GM12891 (cell line): ENCODE measurements at places on chromosomes 1 and 21.

DNA sequence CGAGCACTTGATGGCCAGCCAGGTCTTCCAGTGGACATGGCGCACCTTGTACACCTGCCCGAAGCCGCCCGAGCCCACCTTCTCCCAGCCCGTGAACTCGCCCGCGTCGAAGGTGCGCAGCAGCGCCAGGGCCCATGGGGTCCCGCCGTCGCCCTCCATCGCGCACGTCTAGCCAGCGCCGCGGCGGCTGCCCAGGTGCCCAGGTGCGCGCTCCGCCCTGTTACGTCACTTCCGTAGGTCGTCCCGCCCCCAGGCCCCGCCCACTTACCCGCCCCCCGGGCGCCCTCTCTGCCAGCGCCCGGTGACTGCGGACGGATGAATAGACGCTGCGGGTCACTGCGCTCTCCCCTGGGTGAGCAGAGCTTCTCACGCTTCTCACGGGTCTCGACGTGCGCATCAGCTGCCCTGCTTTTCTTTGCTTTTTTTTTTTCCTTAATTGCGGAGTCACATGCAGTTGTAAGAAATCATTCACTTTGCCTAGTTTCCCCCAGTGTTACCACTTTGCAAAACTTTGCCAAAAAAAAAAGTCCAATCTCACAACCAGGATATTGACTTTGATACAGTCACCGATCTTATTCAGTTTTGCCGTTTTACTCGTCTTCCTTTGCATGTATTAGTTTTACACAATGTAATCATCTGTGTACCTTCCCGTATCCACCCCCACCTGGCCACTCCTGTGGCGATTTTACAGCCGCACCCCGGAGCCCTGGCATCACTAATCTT lies at the start of gene RIPK4:
Gene RIPK4, minus strand, starts transcription at position 170 of the 723 bp plus-strand sequence. Its CDS starts 11 bp downstream, at position 159.
- peak; percentile 70 for DNase-seq

- no peak for DNase-seq
Measured at GRCh38 chr1:8745749-8746390, 71.6 kb downstream of the RERE start.

- DNase-seq, result no peak
Measured at GRCh38 chr1:15160626-15161025, 7.1 kb downstream of the TMEM51 start.

- no peak for DNase-seq
Measured at GRCh38 chr1:233805786-233806185, 98.7 kb upstream of the SLC35F3 start.

DNA sequence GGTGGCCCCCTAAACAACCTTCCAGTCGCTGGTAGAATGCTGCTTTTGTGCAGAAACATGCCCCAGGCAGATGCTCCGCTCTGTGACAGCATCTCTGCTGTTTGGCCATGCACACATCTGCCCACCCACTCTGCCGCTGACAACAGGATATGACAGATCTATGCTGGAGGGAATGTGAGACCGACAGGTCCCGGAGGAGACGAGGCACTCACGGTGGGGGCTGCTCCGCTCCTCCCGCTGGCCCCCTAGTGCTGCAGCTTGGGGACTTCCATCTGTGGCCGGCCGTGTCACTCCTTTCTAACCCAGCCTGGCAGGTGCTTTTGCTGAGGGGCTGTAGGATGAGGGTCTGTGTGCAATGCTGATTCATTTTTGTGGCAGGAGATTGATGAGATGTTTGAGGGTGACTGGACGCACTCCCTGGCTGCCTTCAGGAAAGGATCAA lies 49.1 kb upstream of the DMRTB1 start:
- DNase-seq, result no peak

- DNase-seq, result no peak
Measured at GRCh38 chr1:168360151-168361021, 79.7 kb downstream of the TBX19 start.

DNA sequence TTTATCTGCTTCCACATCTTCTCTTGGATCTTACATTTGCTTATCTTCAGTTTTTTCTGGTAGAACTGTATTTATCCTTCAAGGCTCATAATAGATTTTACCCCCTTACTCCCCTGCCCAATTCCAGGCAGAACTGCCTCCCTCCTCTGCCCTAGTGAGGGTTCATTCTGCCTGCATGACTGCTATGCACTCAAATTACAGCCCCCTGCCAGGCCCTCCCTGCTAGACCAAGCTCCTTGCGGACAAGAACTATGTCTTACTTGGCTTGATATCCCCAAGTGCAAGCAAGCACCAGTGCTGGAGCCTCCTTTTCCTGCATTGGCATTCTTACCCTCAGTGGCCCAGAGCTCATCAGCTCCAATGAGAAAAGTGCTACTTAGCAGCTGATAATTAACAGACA lies 18.1 kb downstream of the MAPKAPK2 start:
- no peak for DNase-seq

- DNase-seq, result no peak
Measured at GRCh38 chr1:39859859-39860812, 23.2 kb downstream of the TRIT1 start.

GRCh38 chr1:160641323-160642280 lies 5.2 kb downstream of the SLAMF1 start:
- DNase-seq, result no peak

GRCh38 chr1:228873709-228874108 lies 138.4 kb downstream of the RHOU start:
- no peak for DNase-seq

DNA sequence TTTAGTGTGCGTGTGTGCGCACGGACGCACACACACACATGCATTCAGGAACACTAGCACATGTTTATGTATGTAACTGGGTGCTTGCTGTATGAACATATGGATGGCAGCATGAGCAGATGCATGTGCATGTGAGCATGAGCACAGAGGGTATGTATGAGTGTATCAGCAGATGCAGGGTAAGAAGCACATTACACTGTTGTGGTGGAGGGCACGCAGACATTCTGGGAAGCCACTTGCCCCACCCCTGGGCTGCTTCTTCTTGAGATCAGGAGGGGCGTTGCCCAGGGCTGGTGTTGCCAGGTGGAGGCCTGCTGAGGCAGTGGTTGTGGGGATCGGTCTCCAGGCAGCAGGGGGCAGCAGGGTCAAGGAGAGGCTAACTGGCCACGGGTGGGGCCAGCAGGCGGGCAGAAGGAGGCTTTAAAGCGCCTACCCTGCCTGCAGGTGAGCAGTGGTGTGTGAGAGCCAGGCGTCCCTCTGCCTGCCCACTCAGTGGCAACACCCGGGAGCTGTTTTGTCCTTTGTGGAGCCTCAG lies 3.9 kb upstream of the P3R3URF start:
- DNase-seq, result no peak

- DNase-seq, result peak; percentile 9
Measured at GRCh38 chr1:185526344-185527307, 207.6 kb upstream of the HMCN1 start.

GRCh38 chr1:56585985-56586384 lies 6.6 kb upstream of the PLPP3 start:
- DNase-seq, result no peak

DNA sequence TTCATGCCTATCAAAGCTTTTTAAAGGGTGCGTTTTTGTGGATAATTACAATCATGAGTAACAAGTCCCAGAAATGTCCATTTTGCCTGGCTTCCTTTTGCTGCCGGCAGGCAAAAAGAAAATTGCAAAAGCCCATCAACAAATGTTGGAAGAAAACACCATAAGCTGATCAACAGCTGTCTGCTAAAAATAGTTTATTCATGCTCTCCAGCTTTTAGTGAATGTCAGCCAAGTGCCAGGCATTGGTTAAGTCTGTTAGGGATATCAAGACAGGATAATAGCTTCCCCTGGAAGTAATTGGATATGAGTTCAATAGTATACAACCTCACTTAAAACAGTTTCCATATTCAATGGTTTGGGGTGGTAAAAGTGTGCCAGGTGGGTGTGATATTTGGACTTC lies 13.6 kb upstream of the AGMAT start:
- no peak for DNase-seq

DNA sequence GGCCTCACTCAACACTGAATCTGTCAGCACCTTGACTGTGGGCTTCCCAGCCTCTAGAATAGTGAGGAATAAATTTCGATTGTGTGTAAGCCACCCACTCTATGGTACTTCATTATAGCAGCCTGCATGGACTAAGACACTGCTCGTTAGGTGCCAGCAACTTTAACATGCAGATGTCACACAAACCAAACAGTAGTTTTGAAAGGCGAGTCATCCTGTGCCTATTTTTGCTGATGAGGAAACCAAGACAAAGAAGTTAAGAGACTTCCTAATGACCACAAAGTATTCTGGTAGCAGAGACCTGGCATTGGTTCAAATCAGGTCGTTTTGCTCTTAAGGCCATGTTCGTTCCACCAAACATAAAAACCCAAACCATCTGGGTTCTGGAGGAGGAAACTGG lies 42.9 kb downstream of the BATF3 start:
- DNase-seq, result no peak

- no peak for DNase-seq
Measured at GRCh38 chr1:63277195-63278192, 44.9 kb upstream of the FOXD3 start.

- DNase-seq, result no peak
Measured at GRCh38 chr1:241311056-241311746, 45.8 kb downstream of the RGS7 start.

- DNase-seq, result no peak
Measured at GRCh38 chr1:100661176-100661575, 58.4 kb upstream of the VCAM1 start.

- DNase-seq, result no peak
Measured at GRCh38 chr1:51014878-51015277, 44.8 kb downstream of the CDKN2C start.

- DNase-seq, result no peak
Measured at GRCh38 chr1:43541141-43541540, 10.5 kb downstream of the PTPRF start.

- no peak for DNase-seq
Measured at GRCh38 chr1:93585059-93585966, 96.3 kb downstream of the BCAR3 start.

DNA sequence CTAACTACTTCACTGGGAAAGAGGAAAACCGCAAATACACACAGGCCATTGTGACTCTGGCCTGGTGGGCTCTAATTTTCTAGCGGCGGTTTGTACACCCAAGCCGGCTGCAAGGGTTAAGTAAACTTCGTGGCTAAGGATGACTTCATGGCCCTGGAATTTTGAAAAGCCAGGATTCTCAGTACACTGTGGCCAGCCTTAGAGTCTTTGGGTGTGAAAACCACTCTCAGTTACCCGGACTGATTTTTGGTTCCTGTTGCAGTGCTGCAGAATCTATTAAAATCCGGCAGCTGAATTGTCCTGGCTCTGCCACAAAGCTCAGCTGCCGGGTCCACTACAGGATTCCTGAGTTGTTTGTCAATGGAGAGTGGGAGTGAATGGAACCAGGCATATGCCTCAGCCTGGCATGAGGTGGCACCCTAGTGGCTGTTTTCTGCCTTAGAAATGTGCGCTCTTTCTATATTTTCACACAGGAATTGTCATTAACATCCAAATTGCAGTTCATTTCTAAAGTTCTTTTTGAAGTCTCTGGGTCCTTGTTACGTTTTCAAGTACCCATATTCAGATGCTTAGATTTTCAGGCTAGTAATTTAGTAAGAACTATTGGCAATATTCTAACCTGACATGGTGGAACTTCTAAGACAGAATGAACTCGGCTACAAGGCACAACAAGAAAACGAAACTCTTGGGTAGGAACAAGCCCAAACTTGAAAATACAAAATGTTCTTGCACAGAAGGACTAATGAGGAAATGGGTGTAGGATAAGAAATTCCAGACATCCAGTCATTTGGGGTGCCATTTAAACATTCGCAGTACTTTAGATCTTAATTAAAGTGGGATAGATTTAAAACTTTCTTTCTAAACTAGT lies 255.9 kb downstream of the NFIA start:
- DNase-seq, result no peak

- DNase-seq, result no peak
Measured at GRCh38 chr1:237239248-237239647, 197.3 kb downstream of the RYR2 start.

DNA sequence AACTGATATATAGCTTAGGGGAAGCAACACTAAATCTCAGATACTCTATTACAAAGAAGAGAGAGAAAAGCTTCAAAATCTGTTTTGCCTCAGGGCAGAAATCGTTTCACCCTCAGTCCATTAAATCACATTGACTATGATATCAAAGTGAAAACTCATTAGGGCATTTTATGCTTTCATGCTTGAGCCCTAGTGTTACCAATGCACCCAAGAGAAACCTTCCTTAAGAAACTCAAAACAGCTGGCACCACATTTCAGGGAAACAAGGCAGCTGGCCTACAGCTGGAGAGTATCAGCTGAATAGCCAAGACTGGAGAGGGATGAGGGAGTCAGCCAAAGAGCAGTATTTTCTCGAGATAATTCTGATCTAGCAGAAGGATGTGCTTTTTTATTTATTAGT lies 14.9 kb downstream of the COLGALT2 start:
- DNase-seq, result no peak

DNA sequence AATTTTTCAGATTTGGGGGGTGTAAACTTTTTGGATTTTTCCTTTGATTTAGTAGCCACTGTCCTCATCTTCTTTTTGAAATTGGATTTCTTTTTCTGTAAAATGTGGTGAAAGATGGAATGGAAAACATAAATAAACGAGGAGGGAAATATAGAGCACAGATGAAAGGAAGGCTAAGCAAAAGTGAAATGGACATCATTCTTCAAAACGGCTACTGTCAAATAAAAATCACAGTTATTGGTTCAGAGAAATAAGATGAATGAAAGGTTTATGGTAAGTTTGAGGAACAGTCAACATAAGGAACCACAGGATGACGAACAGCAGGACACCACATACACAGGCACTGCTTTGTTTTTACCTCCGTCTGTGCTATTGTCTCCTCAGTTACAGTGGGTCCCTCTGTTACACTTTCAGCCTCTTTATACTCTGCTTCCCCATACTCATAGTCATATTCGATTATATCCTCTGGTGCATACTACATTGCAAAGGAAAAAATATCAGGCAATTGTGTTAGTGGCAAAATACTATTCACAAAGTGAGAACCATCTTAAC lies 82.4 kb downstream of the COL11A1 start:
- DNase-seq, result no peak

DNA sequence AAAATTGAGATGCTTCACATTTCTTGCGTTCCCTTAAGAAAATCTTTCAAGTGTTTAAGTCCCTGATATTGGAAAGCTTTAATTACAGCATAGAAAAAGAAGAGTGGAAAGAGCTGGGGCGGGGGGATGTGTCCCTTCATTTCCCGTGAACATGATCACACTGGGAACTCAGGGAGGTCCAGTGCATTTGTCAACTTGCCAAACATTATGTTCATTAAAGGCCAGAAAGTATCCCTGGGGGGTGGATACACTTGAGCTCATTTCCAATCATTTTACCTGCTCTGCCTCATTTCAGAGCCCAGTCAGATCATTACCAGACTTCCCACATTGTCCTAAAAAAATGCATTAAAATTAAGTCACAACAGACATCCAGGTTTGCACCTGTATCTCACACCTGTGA lies 123.6 kb upstream of the KCNJ15 start:
- DNase-seq, result no peak
